ENCODE measurements at places on chromosomes 3 and 15.
A peak's percentile ranks its signal among the peaks of the same experiment; 100 is the strongest.

DNA sequence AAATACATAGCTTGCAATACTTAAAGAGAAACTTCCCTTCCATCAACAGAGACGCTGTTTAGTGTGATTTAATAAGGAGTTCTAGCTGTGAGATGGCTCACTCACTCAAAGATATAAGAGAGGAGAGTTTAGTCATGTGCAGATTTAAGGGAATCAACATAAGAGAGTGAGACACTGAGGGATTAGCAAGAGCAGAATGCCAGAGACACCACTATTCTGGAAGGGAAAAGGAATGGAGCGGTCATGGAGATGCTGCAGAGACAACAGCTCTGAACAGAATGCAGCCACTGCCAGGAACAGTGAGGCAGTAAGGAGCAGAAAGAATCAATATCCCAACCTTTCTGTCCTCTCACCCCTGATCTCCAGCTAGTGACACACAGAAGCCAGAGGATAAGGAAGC lies 248.8 kb downstream of the MBNL1 start:
- DNase-seq = no peak

GRCh38 chr3:194343561-194343893 lies 7.6 kb downstream of the CPN2 start:
- no peak for DNase-seq

DNA sequence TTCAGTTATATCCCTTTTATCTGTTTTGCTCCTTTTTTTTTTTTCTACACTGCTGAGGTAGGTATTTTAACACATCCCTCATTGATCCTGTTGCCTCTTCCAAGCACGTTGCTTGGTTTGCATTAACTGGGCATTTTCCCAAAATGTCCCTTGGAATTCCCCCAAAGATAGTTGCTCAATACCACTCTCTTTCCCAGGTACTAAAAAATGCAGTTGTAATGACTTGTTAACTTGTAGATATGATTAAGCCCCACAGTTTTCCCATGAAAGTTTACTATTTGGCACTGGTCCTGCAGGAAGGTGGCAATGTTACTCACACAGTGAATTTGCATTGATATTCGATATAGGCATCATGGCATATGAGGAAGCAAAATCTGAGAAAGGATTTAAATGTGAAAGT lies 67.1 kb downstream of the GRM7 start:
- peak; percentile 18 for DNase-seq

- no peak for DNase-seq
Measured at GRCh38 chr15:98263787-98264186, 303.3 kb downstream of the ARRDC4 start.

Data from epithelial cell of prostate (primary cell).